ENCODE measurements at places on chromosomes 1 and 21. TPM values are rescaled to one million over a fixed set of nuclear protein-coding genes. Genes with fewer than 3 reads are reported as not detected.

Gene LHX4
- not detected for total RNA-seq

Gene GREM2
- 0.74 TPM for total RNA-seq

Gene CYP4A11
- not detected for total RNA-seq

Gene GBP7
- not detected for total RNA-seq

Gene KMO
- total RNA-seq, result 23.0 TPM

Gene KIF2C
- 1.7 TPM for total RNA-seq

Gene PAX7
- total RNA-seq, result not detected

DNA sequence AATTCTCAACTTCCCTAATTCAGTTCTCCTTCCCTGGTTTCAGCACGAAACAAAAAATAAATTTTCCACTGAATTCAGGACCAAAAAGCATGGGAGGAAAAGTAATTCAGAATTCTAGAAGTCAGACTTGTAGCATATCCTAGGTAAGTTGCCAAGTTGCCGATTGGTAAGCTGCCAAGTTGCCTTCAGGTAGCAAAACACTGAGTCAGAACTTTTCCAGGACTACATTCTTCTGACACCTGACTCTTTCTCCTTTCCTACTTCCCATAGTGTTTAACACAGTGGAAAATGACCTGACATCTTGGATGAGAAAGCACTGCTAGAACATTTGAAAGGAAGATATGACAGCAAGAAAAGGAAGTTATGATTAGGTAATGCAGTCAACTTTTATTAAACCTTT, 322.8 kb downstream of the SPATA17 start:
- no peak for DNase-seq

- DNase-seq, result no peak
These were observed 259.2 kb downstream of the ADGRL2 start for GRCh38 chr1:82059959-82060358.

- DNase-seq, result no peak
These were observed 25.9 kb downstream of the PCNX2 start for GRCh38 chr1:233269656-233270055.

DNA sequence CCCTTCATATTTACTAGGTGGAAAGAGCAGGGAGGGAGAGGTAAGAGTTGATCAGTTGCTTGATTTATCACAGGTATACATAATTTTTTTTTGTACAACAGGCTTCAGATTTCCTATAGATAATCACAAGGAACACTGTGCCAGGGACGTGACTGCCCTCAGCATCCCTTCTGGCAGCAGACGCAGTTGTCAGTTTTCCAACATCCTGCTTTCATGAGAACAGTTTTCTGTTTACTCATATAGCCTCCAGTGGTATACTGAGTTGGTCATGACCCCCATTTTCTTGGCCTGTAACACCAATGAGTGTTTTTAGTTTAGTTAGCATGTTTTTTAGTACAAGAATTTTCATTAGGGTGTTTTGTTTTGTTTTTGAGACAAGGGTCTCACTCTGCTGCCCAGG, 37.9 kb upstream of the PTPRF start:
- DNase-seq, result no peak

GRCh38 chr1:24861821-24862727, 68.0 kb downstream of the RUNX3 start:
- DNase-seq, result peak; percentile 69

DNA sequence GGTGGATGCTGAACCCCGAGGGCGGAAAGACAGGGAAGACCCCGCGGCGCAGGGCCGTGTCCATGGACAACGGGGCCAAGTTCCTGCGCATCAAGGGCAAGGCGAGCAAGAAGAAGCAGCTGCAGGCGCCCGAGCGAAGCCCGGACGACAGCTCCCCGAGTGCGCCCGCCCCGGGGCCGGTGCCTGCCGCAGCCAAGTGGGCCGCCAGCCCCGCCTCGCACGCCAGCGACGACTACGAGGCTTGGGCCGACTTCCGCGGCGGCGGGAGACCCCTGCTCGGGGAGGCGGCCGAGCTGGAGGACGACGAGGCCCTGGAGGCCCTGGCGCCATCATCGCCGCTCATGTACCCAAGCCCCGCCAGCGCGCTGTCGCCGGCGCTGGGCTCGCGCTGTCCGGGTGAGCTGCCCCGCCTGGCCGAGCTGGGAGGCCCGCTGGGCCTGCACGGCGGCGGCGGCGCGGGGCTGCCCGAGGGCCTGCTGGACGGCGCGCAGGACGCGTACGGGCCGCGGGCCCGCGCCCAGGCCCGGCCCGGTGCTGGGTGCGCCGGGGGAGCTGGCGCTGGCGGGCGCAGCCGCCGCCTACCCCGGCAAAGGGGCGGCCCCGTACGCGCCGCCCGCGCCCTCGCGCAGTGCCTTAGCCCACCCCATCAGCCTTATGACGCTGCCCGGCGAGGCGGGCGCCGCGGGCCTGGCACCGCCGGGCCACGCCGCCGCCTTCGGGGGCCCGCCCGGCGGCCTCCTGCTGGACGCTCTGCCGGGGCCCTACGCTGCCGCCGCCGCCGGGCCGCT, 20.7 kb downstream of the FOXO6 start:
- DNase-seq, result peak; percentile 67

DNA sequence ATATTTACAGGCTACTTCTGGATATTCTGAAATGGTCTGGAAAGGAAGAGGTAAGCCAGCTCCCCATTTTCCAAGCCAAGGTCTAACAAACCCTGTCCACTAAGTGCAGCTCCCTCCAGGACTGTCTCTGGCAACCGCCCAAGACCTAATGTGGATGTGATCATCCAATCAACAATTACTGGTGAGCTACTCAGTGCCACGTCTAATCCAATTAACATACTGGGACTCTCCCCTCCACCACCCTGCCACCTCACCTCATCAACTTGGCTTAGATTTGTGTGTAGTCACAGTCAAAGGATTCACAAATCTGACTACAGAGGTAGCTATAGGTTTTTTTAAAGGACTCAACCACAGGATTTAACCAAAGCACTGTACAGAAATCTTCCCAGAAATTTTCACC, 25.4 kb upstream of the S100A7 start:
- no peak for DNase-seq

- no peak for DNase-seq
These were observed 23.7 kb upstream of the PLPPR4 start for GRCh38 chr1:99240621-99241020.

- DNase-seq, result no peak
These were observed 74.4 kb upstream of the GRIK3 start for GRCh38 chr1:37108596-37109188.

- no peak for DNase-seq
These were observed 256.2 kb downstream of the DISC1 start for GRCh38 chr1:231882790-231883189.

Measured in lower lobe of right lung (tissue), 2 donors.